ENCODE measurements at places on chromosomes 5 and 9.

DNA sequence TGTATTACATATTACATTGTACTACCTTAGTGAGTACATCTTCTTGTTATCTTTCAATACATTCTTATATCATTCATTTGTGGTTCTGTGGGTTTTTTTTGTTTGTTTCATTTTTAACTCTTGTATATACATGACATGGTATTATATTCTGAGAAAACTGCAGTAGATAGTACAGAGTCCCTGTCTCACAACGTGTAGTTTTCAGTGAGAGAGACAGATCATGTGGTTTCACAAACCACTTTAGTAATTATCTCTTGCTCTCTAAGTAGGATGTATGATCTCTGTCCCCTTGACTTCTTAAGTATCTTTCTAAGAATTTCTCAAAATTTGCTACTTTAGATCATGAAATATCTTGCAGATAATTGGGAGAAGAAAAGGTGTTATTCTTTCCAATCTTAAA, 745.9 kb upstream of the CDH9 start:
- no peak for DNase-seq

DNA sequence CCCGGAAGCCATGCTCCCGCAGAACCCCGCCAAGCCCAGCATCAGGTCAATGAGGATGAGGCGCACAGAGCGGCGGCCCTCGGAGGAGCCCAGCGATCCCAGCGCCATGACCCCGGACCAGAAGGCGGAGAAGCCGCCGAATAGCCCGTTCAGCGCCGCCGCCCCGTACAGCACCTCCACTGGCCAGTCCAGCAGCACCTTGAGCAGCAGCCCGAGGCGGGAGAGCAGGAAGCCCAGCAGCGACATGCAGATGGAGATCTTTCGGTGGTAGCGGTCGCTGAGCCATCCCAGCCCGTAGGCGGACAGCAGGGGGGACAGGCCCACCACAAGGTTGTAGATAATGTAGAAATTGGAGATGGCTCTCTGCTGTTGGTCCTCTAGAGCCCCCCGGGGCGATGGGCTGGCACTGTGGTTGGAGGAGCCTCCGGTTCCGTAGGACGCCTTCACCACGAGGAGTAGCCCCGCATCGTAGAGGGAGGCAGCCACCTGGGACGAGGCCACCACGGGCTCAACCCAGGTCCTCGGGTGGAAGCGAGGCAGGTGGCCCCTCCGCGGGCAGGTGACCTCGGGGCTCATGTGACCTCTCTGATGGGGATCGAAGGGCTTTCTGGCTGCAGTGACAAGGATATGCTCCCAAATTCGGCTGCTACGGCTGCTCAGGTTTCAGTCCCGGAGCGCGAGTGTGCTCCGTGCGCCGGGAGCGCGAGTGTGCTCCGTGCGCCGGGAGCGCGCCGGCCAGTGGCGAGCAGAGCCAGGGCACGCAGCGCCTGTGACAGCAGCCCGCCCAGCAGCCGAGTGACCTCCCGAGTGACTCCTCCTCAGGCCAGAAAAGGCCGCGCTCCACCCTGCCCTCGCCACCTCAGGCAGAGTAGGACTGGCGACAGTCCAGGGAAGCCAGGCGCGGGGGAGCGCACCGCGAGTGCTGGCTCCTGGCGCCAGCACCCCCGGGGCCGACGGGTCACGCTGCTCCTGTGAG, at the start of gene SLC46A2:
SLC46A2 (minus strand) TSS at position 771 of the 976 bp plus-strand sequence; CDS start at position 576, 195 bp downstream.
- no peak for DNase-seq

DNA sequence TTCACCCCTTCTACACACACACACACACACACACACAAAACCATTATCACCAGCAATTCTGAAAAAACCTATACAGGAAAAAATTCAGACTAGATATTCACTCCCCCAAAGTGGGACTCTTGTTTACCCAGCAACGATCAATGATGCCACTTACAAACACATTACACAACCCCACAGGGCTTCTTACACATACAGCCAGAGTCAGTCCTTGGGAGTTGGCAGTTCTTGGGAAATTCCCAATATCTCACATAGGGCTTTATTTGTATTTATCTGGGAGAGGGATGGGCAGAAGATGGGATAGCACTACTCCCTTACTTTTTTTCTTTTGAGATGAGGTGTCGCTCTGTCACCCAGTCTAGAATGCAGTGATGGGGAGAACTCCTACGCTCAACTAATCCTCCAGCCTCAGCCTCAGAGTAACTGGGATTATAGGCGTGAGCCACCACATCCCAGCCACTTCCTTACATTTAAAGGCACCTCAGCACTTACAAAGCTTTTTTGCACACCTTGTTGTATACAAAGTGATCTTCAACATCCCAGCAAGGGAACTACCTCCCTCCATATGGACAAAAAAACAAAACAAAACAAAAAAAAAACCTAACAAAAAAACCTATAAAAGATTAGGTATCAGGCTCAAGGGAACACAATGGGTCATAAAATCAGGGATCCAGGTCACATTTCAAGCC, 168.4 kb downstream of the TSSK1B start:
- no peak for DNase-seq

DNA sequence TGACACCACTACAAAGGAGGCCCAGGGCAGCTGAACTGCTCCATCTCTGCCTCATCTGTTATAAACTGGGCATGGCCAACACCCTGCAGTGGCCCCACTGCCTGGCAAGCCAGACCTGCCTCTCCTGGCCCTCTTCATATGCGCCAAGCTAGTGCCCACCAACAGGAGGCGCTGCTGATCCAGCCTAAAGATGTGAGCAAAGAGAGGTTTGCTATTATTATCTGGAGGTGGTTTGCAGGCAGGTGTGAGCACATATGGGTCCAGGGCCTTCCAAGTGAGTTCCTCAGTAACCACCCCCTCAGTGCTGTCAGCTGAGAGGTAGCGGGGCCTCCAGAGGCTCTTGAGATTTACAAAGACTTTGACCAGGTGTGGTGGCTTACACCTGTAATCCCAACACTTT, 232.2 kb downstream of the SYK start:
- peak; percentile 5 for DNase-seq

GRCh38 chr9:125998837-125999503, 251.8 kb downstream of the PBX3 start:
- DNase-seq: no peak

DNA sequence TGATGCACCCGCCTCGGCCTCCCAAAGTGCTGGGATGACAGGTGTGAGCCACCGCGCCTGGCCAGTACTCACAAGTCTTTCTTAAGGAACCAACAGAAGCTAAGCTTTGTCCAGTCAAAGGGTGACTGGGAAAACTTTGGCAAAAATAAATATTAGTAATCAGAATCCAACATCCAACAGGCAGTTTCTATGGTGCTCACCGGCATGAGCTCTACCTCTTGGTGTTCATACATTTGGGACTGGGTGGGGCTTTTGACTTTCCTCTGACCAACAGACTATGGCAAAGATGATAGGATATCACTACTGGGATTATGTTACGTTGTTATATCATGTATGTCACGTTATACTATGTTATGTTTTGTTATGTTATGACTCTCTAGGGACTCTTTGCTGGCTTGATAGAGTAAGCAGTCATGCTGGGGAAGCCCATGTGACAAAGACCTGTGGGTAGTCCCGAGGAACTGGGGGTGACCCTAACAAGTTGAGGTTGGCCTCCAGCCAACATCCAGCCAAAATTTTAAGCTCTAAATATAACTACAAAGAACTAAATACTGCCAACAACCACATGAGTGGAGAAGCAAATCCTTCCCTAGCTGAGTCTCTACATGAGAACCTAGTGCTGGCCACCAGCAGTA, 6.0 kb downstream of the RASGEF1C start:
- DNase-seq: no peak

- DNase-seq: no peak
Measured at GRCh38 chr5:169913479-169913878, 66.8 kb downstream of the INSYN2B start.

GRCh38 chr5:74028406-74028805, 402.4 kb downstream of the ARHGEF28 start:
- no peak for DNase-seq

DNA sequence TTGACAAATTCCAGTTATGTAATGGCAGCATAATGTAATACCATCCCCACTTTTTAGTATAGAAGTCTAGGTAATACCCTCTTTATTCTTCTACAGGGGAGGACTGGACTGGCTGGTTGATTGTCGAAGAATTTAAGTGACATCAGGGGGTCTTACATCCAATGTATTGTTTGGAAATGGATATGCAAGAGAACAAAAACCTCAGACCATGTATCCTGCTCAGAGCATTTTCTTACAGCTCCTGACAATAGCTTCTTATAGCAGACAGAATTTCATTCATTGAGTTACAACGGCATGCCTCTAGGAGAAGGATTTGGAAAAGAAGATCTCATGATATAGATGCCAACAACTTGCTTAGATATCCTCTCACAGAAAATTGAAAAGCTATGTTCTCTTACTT, 2032.3 kb downstream of the EFNA5 start:
- no peak for DNase-seq

- DNase-seq: no peak
Measured at GRCh38 chr5:139413963-139414362, 10.1 kb upstream of the SPATA24 start.

DNA sequence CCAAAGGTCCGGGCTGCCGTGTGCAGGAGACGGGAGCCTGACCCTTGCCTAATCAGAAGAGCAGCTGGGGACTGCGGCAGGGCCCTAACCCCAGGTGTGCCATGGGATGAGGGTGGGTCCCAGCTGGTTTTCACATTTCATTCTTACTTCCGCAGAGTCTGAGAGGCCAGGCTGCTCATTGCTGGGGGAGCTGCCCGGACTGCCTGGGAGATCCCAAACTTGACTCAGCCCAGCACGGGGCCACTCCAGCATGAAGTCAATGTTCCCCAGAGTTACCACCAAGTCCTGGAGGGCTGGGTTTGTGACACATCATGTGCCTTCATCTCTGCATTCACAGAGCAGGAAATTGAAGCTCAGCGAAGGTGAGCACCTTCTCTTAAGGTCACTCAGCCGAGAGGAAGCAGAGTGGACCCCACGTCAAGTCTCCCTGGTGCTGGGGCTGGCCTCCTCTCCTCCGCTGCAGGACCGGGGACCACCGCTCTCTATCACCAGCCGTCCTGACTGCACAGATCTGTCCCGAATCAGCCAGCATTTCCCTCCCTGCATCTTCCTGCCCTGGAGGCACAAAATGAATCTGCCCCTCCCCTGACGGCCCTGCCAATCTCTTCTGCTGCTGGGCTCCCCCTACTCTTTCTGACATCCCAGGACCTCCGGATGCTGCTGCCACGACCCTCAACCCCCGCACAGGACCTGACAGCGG, 54.6 kb upstream of the PHYKPL start:
- no peak for DNase-seq
